ENCODE measurements at places on chromosomes 11 and 22. TPM values are rescaled to one million over a fixed set of nuclear protein-coding genes. Genes with fewer than 3 reads are reported as not detected.

DNA sequence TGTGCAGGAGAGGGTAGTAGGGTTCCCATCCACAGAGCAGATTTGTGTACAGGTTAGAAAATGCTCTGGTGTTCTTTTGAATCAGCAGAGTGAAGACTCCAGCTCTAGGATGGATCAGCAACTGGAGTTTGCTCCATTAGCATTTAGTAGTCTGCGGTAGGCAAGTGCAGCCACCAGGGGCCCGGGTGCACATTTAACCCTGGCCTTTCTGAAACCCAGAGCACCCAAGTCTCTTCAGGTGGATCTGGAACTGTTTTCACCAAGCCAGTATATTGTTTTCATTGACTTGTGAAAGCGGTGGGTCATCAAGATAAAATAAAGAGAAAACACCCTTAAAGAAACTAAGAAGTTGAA, 100.8 kb upstream of the CLPB start:
- no peaks in the 10 kb centered on the region for H3K36me3 ChIP-seq
- no peaks in the 10 kb centered on the region for H3K4me1 ChIP-seq
- no peak overlapping the region for H3K4me3 ChIP-seq
- H3K27ac ChIP-seq, result no peak overlapping the region
- H3K27me3 ChIP-seq, result peaks cover 12% of the 10 kb centered on the region

GRCh38 chr11:43874738-43875137, 5.9 kb upstream of the ALKBH3 start:
- no peaks in the 10 kb centered on the region for H3K36me3 ChIP-seq
- no peak overlapping the region for H3K4me3 ChIP-seq
- DNase-seq, result no peak
- no peaks in the 10 kb centered on the region for H3K4me1 ChIP-seq

DNA sequence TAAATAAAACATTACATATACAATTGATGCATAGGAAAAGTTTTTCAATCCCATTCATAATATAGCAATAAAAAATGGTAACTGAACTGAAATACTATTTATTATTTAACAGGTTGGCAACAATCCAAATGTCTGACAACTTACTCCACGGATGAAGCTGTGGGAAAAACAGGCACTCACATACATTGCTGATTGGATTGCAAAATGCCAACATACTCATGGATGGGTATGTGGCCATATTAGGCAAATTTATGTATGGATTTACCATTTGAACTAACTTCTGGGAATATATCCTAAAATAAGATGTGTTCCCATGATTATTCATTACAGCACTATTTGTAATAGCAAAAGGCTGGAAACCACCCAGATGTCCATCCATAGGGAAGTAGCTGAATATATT, 3.2 kb upstream of the BIRC2 start:
- no peak overlapping the region for H3K4me3 ChIP-seq
- peaks cover 16% of the 10 kb centered on the region for H3K4me1 ChIP-seq
- H3K36me3 ChIP-seq, result no peaks in the 10 kb centered on the region
- DNase-seq, result no peak
- H3K27me3 ChIP-seq, result no peaks in the 10 kb centered on the region
- H3K27ac ChIP-seq, result no peak overlapping the region

DNA sequence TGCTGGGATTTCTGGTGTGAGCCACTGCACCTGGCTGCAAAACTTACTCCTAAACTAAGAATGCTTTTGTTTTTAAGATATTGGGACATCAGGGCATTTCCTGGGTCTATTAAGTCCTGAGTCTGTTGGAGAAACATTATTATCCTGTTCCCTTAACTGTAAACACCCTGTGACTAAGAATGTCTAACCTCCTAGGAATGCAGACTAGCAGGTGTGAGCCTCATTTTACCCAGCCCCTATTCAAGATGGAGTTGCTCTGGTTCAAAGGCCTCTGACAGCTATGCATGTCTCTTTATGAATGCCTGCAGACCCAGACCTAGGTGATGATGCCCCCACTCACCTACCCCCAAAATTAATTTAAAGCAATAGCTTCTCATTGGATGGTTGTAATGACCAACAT, 46.2 kb downstream of the DEPDC5 start:
- H3K27me3 ChIP-seq, result no peaks in the 10 kb centered on the region
- no peak overlapping the region for H3K4me3 ChIP-seq
- no peak overlapping the region for H3K27ac ChIP-seq
- DNase-seq, result no peak
- H3K4me1 ChIP-seq, result no peaks in the 10 kb centered on the region

DNA sequence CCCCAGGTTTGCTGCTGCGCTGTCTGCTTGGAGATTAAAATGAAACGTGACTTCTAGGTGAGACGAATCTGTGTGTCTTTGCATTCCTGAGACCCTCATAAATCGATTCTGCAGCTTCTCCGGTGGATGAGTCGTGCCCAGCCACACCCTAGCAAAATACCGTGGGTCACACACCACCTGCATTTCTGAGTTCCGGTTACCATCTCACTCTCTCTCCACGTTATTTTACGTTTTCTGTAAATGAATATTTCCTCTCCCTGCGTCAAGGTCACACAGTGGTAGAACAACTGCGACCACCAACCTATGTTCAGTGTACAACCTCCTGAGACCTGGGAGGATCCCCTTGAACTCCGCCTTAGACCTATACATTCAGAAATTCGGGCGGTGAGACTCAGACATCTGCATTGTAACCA, 1.1 kb downstream of the YWHAH start:
- peaks cover 37% of the 10 kb centered on the region for H3K4me1 ChIP-seq
- no peaks in the 10 kb centered on the region for H3K27me3 ChIP-seq
- peak overlapping the region; percentile 100 for H3K27ac ChIP-seq
- peak; percentile 26 for DNase-seq
- H3K36me3 ChIP-seq, result no peaks in the 10 kb centered on the region
- peak overlapping the region; percentile 86 for H3K4me3 ChIP-seq

GRCh38 chr11:73252577-73253191, 19.5 kb upstream of the P2RY6 start:
- H3K36me3 ChIP-seq, result no peaks in the 10 kb centered on the region
- H3K4me1 ChIP-seq, result no peaks in the 10 kb centered on the region
- H3K27ac ChIP-seq, result no peak overlapping the region
- no peak overlapping the region for H3K4me3 ChIP-seq
- no peak for DNase-seq

DNA sequence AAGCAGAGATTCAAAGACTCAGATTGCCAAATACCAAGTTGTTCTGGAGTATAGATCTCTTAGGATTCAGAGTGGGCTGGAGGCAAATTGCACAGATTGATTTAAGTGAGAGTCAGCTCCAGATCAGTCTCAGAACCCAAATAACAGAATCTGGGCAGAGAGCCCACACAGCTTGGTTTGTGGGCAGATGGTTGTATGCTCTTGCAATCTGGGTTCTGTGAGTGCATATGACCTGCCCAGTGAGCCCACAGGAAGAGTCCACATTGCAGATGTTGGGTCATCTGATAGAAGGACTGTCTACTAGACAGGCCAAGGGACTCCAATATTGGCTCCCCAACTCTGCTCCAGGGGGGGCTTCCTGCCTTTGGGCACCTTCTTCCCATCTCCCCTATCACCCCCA, 65.9 kb downstream of the ADAMTS15 start:
- no peak for DNase-seq
- no peaks in the 10 kb centered on the region for H3K27me3 ChIP-seq
- H3K4me3 ChIP-seq, result no peak overlapping the region
- no peak overlapping the region for H3K27ac ChIP-seq

DNA sequence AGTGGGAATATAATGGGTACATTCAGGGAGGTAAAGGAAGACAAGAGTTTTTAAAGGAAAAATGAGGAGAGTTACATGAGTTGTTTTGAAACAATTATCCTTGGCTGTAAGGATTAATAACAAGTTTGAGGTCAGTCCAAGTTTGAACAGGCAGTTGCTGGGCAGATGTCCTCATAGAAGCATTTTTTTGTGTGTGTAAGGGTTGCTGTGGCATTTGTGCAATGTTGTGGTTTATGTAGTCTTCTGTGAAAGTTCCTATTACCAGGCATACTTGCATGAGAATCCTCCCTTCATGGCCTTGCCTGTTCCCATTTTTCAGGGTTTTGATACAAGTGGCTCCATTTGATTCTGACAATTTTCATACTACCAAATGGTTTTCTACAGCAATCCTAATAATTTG, 400.2 kb downstream of the KCNA4 start:
- H3K4me3 ChIP-seq, result no peak overlapping the region
- DNase-seq, result no peak
- no peaks in the 10 kb centered on the region for H3K4me1 ChIP-seq
- no peak overlapping the region for H3K27ac ChIP-seq
- H3K36me3 ChIP-seq, result no peaks in the 10 kb centered on the region

DNA sequence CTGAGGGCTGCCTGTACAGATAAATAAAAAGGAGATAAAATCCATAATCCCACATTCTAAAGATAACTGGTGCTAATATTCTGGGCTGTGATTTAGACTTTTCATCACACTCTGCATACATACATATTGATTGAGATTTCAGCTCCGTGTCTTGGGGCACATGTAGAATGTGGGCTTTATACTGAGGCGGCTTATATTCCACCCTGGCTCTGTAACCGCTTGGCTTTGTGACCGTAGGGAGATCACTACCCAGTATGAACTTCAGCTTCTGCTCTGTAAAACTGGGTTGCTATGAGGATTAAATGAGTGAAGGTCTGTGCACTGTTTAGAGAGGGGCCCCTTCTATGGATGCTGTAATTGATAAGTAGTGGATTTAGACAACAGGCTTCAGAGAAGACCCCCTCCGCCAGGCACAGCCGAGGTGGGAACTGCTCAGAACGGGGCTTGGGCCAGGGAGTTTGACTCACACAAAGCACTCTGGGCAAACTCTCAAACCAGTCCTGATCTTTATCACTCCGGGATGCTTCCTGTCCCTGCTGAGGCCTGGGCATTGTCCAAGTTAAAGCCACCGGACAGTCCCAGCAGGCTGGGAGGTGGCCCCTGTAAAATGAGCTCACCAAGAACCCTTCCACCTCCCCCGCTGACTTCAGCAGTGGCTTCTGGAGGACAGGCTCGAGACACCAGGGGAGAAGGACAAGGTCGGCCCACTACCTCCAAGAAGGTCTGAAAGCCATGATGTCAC, 17.2 kb downstream of the KIAA1671 start:
- no peaks in the 10 kb centered on the region for H3K27me3 ChIP-seq
- peak overlapping the region; percentile 2 for H3K27ac ChIP-seq
- DNase-seq, result peak; percentile 19
- H3K36me3 ChIP-seq, result no peaks in the 10 kb centered on the region
- peaks cover 8% of the 10 kb centered on the region for H3K4me1 ChIP-seq
- H3K4me3 ChIP-seq, result no peak overlapping the region

GRCh38 chr11:134683860-134684259, 271.8 kb upstream of the B3GAT1 start:
- H3K4me1 ChIP-seq, result no peaks in the 10 kb centered on the region
- no peaks in the 10 kb centered on the region for H3K36me3 ChIP-seq
- H3K27ac ChIP-seq, result no peak overlapping the region
- no peak for DNase-seq

Gene CHCHD10
- 80.0 TPM for total RNA-seq

Gene MS4A14
- 3.4 TPM for total RNA-seq

Gene OR52I1
- total RNA-seq, result not detected

Gene MAJIN
- total RNA-seq, result not detected

Gene APOBEC3A
- not detected for total RNA-seq

Gene EMID1
- total RNA-seq, result 1.9 TPM

Gene SMTNL1
- total RNA-seq, result not detected

Gene C1QTNF4
- total RNA-seq, result 0.68 TPM

Data from transverse colon (tissue), 4 donors.